ENCODE measurements at places on chromosomes 11 and 22.
A peak's percentile ranks its signal among the peaks of the same experiment; 100 is the strongest.

- no peak for DNase-seq
Observed at GRCh38 chr11:94641167-94641761, 74.1 kb downstream of the PIWIL4 start.

DNA sequence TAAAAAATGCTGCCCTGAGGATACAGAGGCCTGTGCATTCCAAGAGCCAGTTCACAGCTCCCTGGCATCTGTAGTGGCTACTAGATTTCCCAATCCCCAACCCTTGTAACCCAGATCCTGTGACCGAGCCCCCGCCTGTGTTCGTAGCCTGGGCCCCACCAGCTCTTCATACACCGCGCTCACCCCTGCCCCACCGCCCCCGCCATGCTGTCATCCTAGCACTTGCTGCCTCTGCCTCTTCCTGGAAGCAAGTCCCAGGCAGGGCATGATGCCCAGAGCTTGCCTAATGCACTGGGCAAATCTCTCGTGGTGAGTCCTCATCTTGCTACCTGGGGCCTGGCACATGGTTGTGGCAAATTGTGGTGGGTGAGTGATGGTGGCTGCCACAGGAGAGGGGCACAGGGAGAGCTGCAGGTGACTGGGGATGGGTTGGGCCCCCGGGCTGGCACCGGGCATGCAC lies 7.1 kb downstream of the MGAT3 start:
- no peak for DNase-seq

- peak; percentile 91 for DNase-seq
Observed at GRCh38 chr11:74024261-74025029, 15.6 kb upstream of the UCP3 start.

GRCh38 chr11:46302866-46303265 lies 25.4 kb downstream of the CREB3L1 start:
- no peak for DNase-seq

DNA sequence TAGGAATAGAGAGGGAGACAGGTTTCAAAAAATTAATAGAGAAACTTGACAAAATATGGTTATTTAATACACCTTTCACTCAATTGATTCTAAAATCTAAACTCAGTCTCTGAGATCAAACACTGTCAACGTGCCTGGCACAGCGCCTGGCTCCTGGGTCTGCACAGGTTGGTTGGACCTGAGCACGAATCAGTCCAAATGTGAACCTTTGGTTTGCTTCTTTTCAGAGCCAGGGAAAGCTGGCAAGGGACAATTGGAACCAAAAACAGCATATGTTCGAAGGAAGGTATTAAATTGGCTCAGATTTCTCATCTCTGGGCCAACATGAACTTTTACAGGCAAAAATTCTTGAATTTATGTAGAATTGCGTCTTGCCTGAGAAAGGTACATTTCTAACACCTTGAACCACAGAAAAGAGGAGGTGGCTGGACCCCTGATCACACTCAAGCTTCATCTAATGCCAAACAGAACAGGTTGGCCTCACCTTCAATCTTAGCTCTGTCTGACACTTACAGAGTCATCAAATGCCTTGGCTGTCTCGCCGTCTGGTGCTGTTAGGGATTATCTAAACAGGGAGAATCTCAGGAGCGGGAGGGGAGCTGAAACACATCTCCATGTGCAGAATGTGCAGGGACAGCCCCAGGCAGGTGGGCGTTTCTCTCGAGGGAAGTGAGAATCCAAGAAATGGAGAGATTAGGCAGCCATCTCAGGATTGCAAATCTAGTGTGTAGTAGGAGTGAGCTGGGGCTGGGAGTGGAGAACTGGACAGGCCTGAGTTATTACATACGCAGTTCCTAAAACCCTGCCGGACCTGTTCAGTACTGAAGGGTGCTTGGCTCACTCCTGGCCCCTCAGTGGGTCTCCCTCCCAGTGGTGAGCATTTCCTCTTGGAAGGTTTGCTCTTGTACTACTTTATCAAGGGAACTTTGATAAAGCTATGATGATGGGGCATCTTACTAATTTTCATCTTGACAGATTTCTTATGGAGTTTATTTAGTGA lies 442.2 kb upstream of the B3GAT1 start:
- DNase-seq: no peak

DNA sequence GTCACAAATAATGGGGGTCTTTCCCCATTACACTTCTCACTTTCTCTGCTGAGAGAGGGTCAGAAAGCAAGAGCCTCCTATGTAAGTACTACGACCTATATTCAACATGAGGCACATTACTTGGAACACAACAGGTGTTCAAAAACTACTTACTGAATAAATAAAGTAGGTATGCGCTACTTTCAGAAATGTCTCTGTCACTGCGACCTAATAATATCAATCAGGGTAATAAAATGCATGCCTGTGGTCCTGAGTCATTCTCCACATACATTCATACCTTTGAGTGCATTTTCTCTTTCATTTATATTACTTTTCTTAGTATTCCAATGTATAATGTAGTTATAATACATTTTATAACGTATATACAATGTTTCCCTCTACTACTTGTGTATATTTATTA lies 838.9 kb downstream of the DLG2 start:
- DNase-seq: no peak

DNA sequence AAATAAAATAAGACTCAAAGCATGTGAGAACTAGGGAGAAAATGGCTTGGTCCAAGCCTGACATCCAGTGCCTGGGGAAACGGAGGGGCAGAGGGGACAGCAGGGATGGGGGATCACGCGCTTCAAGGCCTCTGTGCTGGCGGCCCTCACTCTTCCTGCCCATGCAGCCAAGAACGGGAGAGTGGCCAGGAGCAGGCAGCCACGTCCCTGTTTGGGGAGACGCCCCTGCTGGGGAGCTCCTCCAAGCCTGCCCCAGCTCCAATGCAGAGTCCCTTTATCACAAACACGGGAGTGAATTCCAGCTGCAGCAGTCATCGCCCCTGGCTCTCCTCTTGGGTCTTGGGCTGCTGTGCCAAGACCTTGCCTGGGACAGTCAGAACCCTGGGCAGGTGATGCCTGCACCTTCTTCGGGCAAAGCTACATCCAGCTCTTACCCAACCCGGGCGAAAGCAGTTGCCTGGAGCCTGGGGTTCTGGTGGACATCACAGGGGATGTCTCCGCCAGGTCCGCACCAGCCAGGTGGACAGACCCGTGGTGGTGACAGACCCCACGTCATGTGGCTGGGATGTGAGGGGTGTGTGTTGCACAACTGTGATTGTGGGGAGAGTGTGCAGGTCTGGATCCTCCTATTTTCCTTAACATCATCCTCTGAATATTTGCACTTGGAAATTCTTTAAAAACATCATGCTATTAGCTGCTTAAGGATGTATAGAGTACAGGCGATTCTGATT lies 1391.3 kb downstream of the BRD1 start:
- DNase-seq: no peak

DNA sequence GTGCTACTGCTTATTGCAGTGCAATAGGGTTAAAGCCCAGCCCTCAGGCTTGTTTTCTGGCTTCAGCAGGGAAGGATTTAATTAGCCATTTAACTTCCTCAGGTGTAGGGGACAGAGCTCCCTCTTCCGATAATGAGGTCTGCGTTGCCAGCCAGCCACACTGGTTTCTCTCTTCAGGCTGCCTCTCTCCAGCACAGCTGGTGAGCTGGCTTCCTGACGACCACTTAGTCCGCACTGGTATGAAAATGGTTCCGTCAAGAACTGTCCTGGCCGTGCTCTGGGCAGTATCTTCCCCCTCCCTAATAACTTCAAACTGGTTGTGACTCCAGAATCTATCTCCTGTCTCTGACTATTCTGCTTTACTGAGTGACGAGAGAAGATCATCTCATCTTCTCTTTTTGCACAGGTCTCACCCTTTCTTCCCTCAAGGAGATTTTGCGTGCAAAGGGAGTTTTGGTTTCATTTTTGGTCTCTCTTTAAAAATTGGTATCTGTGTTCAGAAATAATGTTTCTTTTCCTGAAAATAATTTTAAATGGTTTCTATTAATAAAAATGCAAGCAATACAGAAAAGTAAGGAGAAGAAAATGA lies 49.2 kb downstream of the CNTN5 start:
- no peak for DNase-seq

DNA sequence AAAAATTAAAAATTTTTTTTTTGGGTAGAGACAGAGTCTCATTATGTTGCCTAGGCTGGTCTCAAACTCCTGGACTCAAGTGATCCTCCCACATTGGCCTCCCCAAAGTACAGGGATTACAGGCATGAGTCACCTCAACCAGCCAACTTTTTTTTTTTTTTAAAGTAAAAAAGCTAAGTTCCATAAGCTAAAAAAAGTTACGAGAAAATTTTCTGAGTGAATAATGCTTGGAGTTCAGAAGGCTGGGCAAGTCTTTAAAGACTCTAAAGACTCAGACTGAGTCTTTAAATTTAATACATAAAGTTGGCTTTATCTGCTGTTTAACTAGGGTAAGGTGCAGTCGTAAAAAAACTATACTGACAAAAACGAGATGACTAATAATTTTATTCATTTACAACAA lies 5.6 kb downstream of the DDX6 start:
- DNase-seq: no peak
